SK-N-SH treated with all-trans-retinoic acid at 6 μM for 48 hours (cell line): ENCODE measurements at places on chromosomes 12 and 14.

DNA sequence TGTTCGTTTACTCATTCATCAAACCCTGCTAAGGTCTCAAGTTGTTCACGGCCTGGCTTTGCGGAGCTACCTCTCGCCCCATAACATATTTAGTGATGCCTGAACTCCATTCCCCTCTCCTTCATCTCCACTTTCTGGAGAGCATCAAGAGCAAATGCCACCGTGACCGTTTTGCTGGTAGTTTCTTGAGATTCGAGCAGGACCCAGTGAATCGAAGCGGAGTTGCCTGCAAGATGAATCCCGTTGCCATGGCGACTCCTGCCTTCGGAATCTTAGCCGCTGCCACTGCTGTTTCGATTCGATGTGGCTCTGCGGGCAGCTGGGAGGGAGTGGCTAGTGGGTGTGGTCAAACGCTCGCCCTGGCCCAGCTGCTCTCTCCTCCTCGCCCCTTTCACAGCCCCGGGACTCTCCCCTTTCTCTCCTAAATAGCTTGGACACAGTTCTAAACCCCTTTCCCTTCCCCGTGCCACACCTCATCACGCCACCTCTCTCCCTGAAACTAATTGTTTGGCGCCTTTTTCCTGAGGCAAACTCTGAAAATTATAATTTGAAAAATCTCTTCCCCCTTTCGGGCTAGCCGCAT is 1.4 kb downstream of the DAAM1 start:
- peak; percentile 72 for ATAC-seq

GRCh38 chr12:38053655-38054464 is 262.7 kb upstream of the ALG10B start:
- ATAC-seq: peak; percentile 85

GRCh38 chr12:52672321-52672933 is 7.8 kb downstream of the KRT1 start:
- no peak for ATAC-seq

DNA sequence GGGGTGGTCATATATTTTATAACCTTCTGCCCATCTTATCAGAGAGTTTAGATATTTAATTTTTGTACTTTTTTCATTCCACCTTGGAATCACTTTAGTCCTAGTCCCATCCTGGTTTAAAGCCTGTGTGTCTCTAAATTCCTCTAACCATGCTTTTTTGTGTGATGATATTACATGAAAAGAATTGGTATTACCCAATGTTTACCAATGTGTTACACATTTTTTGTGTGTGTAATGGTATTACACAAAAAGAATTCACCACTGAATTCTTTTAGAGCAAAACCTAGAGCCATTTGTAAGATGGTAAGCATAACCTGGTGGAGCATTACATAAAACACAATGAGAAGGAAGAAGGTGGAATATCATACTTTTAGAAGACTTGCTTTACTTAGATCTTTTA is 77.5 kb downstream of the FAR2 start:
- ATAC-seq: no peak

DNA sequence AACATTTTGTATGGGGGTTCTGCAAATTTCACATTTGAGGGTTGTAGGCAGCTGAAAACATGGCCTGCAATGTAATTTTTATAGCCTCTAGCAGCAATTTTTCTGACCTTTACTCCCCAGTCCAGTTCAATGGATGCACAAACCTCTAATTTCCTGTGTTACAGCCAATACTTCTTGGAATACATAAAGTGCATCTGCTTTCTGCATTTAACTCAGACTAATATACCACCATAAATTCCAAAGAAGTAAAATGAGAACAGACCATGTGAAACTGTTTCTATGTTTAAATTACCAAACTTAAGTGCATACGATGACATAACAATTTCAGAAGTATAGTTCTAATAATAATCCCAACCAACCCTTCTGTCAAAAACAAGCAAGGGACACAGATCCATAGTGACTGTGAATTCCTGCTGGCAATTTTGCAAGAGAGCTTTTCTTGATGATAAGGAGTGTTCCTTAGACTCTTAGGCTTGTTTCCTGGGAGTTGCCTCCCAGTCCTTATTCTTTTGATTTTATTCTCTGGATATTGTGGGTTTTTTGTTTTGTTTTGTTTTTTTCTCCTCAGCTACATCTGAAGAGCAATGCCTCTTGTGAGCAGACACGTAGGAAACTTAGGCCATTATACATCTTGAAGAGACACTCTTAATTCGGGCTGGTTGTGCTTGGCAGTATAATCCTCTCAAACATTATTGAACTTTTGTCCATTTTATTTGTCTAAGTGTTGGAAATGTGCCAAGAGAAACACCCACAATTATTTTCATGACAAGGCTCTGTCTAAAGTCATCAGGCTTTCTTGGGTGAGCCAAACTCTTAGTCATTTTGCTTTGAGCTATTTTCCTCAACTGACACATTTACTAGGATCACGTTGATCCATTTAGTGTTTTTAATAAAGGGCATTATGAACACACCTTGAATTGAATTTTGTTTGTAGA is 51.3 kb upstream of the RERGL start:
- ATAC-seq: no peak

DNA sequence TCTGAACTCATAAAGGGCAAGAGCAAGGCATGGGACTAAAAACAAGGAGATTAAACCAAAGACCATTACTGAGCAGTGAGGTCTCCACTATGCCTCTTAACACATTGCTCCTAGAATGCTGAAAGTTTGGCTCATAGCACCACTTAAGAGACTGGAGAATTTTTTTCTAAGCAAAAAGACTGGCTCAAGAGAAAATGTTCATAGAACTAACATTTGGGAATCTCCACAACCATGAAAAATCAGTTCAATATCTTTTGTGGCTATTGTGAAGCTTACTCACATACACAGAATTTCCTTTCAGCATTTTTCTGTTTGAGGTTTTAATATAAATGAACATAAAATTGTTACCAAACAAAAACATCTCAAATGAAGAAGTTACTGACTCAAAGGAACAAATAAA is 255.8 kb downstream of the CCDC91 start:
- ATAC-seq: no peak

DNA sequence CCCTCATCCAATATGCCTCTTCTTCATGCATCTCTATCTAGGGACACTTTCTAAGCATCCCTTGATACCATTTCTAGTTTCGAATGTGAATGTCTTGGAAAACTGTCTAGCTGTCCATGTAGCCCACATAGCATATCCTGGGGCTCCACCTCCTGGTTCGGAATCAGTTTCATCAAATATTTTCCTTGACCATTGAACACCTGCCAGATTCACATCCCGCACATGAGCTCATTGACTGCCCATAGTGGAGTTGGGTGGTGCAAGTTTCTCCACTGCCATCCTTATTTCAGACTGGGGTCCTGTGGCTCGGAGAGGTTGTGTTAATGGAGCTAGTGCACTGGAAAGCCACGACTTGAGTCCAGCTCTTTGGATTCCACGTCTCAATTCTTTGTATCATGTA is 58.6 kb upstream of the TMEM263 start:
- no peak; the same call in 2 of the 3 replicates for ATAC-seq

- ATAC-seq: no peak
Measured at GRCh38 chr14:69284170-69284569, 24.2 kb downstream of the GALNT16 start.
